Stimulated activated CD4-positive, alpha-beta T cell treated with anti-CD3 and anti-CD28 coated beads, Interleukin-1b, Interleukin-23, amount 100 ng/mL, for 24 hours (primary cell): ENCODE measurements at places on chromosomes 5 and 9.
A peak's percentile ranks its signal among the peaks of the same experiment; 100 is the strongest.

- DNase-seq = no peak
Measured at GRCh38 chr5:131272307-131272706, 8.5 kb downstream of the CDC42SE2 start.

- DNase-seq = no peak
Measured at GRCh38 chr5:117201001-117201400, 626.4 kb upstream of the SEMA6A start.

- DNase-seq = no peak
Measured at GRCh38 chr5:99037668-99038067, 108.9 kb upstream of the CHD1 start.

DNA sequence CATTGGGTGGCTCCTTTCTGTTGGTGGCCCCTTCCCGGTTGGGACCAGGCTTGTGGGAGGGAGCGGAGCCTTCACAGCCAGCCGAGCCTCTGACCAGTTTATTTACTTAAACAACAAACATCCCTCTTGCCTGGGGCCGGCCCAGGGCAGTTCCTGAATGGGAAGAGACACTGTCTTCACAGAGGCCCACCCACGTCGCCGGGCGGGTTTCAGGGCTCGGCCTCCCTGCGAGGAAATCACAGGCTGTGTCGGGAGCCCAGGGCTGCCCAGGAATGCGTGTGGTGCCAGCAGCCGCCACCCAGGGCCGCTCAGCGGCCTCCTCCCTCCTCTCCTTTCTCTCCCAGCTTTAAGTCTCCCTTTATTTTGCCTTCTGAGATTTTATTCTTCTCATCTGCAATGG, 132.5 kb downstream of the HSD17B3 start:
- DNase-seq = no peak

GRCh38 chr5:38922199-38922598, 76.4 kb downstream of the OSMR start:
- peak; percentile 28 for DNase-seq

- DNase-seq = no peak
Measured at GRCh38 chr9:109095321-109095720, 24.4 kb downstream of the TMEM245 start.

GRCh38 chr5:168720575-168720974, 141.4 kb upstream of the PANK3 start:
- DNase-seq = no peak

- DNase-seq = no peak
Measured at GRCh38 chr5:65883461-65883860, 42.9 kb upstream of the ERBIN start.

DNA sequence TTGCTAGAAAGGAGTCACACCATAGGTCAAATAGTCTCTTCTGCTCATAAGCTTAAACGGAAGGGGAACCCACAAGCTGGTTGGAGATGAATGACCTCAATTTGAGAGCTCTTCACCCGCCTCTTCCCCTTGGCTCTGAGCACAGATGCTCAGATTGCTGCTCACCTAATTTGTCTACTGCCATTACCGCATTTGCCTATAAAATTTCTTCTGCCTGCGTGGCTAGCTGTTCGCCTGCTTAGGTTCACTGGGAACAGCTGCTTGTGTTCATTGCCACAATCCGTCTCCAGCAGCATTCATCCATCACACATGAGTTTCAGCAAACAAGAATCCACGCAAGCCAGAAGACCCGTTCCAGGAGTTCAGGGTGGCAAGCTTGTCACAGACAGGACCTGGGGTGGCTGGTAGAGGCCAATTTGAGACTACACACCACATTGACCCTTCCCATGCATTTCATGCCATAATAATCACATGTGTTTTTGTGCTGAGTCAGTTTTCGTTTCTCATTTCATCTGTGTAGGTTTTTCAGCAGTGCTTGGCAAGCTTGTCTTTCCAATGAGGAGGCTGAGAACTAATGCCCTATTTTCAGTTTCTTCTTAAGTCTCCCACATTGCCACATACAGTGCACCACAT, 50.2 kb upstream of the DNAH5 start:
- DNase-seq = no peak
